ENCODE measurements at places on chromosomes 16 and 17.

DNA sequence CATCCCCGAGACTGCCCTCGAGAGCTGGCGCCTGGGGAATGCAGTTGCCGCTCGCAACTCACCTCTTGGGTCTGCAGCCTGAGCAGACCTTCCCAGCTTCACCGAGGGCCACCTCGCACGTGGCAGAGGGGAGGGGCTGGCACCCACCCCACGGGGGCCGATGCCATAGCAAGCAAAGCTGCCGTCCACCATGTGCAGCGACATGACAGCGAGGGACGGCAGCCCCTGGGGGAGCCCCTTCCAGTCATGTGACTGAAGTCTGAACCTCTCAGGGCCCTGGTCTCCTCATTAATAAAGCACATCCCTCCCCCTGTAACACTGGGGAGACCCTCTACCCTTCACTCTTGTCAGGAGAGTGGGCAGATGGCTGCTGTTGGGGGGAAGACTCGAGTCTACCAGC lies 30.5 kb downstream of the CIBAR2 start:
- no peak for DNase-seq

DNA sequence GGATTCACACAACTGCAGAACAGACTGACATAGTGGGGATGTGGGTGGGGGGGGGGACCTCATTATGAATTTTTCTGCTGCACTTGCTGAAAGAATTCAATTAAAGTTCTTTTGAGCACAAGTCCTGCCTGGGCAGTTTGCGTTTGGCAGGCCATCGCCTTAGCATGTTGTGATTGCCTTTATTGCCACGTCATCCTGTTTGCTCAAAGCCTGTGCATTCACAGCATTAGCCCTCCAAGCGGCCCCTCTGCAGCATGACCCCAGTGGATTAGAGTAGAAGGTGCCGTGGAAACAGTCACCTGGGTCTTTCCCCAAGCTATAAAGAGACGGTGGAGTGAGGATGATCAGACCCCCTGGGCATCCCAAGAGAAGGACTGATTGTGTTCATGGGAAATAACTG lies 17.2 kb downstream of the MSI2 start:
- DNase-seq: no peak

- DNase-seq: no peak
Observed at GRCh38 chr17:50499270-50499669, 9.0 kb upstream of the MYCBPAP start.

DNA sequence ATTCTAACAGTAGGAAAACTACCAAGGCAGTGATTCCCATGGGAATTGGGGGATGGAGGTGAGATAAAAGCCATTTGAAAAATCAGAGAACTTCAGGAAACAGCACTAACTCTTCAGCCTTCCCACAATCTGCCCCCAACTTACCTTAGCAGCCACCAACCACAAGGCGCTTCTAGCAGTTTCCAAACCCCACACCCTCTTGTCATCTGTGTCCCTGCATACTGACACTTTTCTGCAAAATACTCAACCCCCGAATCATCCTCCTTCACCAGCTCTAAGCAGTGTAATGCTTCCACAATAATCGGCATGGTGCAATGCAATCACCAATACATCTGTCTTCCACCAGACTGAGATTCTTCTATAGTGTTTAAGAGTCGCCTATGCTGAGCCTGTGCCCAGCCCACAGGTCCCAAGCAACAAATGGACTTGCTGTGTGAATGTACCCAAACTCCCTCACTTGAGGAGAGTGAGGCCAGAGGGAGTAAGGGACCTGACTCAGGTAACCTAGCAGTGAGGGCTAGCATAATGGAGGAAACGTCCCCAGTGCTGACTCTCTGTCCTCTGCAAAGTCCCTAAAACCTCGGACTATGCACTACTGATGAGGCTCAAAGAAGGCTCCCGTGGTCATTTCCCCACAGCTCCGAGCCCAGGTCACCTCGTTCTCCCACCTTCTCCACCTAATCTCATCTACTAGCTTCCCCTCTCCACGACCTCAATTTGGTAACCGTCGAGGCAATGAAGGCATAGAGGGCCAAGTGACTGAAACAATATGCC lies 943 bp downstream of the DYNC1LI2 start:
- DNase-seq: no peak

- no peak for DNase-seq
Observed at GRCh38 chr17:1267471-1267943, 2.7 kb upstream of the BHLHA9 start.

Data from smooth muscle cell of the brain vasculature (primary cell).